Hematopoietic multipotent progenitor cell treated with erythropoietin and hydrocortisone succinate and interleukin-3 and kit ligand, for 17 days (in vitro differentiated cells): ENCODE measurements at places on chromosomes 7 and 10.

GRCh38 chr7:126605056-126605455 is 647.7 kb downstream of the GRM8 start:
- DNase-seq, result no peak

- DNase-seq, result no peak
Observed at GRCh38 chr10:74988054-74988775, 123.2 kb upstream of the SAMD8 start.

DNA sequence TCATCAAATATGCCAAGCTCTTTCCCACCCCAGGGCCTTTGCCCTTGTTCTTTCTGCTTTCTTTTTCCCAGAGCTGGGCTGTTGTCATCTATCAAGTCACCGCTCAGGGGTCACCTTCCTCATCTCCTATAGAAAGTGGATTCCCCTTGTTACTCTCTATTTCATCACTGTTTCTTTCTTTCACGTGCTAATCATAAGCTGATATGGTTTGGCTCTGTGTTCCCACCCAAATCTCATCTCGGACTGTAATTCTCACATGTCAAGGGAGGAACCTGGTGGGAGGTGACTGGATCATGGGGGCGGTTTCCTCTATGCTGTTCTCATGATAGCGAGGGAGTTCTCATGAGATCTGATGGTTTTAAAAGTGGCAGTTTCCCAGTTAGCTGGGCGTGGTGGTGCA is 17.0 kb upstream of the TIAL1 start:
- no peak for DNase-seq

DNA sequence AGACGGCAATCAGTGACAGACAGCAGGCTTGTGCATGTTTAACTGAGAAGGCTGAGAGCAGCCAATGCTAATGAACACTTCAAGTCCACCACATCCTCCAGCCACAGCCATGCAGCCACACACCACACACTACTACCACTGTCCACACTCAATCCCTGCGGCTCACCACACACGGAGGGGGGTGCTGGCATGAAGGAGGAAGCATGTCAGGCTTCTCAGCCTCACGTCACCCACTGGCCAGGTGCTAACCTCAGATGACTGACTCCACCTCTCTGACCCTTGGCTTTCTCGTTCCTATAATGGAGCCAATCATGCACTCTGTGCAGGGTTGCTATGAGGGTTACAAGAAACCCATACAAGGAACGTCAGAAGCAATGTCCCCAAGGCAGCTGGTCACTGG is 165.4 kb upstream of the RNF32 start:
- no peak for DNase-seq

DNA sequence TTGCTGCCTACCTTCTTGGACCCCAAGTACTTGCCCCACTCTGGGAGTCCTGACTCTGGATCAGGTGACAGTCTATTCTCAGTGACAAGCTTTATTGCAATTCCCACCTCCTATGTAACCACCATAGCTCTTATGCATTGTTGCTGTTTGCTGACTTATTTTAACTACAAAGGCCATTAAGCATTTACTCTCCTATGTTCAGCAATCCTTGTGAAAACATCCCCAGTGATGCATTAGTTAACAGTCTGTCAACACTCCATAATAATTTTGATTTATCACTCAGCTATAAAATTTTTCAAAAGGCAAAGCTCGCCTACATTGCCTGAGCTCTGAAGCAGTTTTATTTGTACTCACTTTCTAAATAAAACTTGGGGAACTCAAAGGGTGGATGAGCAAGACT is 871.8 kb upstream of the SORCS1 start:
- DNase-seq, result no peak

- DNase-seq, result no peak
Observed at GRCh38 chr10:5625992-5626777, 40.2 kb downstream of the ASB13 start.

DNA sequence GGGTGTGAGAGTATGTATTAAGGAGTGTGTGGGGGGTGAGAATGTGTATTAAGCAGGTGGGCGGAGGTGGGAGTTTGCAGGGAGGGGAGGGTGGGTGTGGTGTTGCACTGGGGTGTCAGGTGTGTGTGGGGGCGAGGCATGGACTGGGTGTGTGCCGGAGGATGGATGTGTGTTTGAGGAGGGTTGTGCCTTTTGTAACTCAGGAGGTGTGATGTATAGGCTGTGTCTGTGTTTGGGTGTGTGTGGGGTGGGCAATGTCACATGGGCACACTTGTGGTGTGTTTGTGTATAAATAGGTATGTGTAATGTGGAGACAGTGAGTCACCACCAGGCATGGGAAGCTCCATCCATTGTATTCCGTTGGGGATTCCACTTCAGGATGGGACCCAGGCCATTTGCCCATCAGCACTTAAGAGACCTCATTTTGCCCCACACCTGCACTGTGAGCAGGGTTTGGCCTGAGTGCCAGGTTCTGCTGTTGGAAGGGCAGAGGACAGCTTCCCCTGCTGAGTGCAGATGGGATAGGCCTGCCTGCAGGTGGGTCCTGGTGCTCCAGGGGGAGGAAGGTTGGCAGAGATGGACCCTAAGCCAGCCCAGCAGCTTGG is 5.8 kb downstream of the UNC5B start:
- DNase-seq, result no peak

DNA sequence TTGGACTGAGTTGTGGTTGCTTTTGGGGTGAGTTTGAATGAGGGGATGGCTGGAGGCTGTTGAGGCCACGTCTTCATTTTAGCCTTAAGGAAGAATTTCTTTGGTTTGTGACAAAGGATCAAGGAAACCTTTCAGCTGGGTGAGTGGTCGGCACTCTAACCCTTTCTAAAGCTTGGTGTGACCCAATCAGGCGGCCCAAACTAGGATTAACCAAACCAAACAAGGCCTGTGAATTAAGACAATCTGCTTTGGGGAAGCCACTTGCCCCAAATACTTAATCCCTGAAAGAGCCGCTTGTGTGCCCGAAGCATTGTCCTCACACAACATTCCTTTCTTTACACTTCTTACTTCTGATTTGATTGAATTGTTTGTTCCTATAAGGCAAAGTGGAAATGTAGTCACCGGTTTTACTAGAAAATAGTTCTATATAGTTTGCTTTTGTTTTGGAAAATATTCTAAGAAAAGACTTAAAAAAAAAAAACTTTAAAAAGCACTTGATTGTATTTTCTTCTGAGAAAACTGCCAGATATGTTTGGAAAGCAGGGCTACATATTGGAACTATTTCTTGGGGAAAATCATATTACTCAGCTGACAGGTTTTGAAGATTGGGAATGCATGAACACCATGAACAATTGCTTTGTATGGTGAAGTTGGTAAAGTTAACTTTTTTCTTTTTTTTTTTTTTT is 272.4 kb upstream of the BMPER start:
- no peak for DNase-seq

GRCh38 chr7:133674079-133674763 is 421.3 kb downstream of the EXOC4 start:
- no peak for DNase-seq

DNA sequence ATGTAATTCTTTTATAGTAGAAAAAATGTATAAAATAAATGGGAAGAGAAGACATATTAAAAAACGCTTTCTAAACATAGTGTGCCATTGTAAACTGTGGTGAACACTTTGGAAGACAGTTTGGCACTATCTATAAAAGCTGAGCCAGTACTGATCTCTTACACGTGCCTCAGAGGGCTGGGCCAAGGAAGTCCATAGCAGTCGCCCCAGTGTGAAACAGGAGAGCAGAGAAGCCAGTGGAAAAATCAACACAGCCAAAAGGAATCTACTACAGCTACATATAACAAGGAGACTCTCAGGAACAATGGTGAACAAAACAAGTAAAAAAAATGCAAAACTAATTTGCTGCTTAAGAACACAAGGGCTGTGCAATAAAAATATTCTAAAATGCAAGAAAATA is 20.6 kb downstream of the SEPHS1 start:
- DNase-seq, result no peak

DNA sequence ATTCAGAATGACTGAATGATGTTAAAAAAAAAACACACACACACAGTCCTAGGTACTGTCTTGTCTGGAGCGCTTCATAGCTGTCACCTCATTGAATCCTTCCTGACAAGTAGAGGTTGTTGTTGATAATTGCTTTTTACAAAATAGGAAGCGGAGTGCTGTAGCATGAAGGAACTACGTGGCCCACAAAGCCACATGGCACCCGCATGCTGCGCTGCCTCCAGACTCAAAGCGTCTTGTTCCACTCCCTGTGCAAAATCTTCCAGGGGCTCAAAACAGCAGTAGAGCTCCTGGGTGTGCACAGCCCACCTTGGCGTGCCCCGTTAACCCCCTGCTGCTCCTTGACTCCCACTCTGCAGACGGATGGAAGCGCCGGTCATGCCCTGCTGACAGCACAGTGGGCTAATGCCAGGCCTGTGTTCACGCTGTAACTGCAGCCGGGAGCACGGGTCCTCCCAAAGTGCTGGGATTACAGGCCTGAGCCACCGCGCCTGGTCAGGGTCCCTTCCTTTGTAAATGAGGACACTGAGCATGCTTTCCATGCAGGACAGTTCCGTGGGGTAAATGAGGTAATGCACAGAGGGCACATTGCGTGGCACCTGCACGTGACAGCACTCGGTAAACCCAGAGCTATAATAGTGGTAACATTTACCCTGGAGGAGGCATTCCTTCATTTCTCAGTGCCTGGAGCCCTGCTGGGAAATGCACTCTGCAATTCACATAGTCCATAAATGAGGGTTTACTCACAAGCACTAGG is 91.1 kb upstream of the GNA12 start:
- no peak for DNase-seq

DNA sequence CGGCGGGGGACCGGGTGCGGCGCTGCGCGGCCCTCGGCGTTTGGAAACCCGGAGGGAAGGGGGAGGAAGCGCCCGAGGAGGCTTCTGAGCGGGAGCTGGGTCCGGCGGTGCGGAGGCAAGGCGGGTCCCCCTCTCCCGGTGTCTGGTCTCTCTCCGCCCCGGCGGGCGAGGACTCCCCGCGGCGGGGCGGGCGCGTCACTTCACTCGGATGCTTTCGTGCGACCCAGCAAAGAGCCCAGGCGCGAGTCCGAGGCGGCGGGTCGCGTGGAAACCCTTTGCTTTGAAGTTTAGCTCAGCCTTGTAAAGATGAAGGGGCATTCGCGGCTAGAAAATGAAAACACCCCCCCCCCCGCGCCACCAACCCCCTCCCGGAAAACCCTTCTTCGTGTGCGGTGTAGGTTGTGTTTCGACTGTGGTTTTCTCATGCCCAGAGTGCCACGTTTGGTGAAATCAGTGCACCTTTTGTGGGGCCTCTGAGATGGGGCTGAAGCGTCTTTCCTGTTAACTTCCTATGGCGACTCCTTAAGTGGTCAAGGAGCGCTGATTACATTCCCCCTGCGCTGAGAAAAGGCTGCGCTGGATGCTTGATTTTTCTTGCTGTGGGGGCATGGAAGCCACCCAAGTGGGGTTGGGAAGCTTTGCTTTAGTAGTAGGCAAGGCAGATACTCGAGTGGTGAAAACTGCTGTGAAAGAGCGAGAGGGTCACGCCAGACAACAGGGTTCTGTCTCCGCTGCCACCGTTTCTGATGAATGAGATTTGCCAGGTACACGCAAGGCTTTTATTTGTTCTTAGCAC is 876 bp downstream of the GNAI1 start:
- DNase-seq, result no peak

DNA sequence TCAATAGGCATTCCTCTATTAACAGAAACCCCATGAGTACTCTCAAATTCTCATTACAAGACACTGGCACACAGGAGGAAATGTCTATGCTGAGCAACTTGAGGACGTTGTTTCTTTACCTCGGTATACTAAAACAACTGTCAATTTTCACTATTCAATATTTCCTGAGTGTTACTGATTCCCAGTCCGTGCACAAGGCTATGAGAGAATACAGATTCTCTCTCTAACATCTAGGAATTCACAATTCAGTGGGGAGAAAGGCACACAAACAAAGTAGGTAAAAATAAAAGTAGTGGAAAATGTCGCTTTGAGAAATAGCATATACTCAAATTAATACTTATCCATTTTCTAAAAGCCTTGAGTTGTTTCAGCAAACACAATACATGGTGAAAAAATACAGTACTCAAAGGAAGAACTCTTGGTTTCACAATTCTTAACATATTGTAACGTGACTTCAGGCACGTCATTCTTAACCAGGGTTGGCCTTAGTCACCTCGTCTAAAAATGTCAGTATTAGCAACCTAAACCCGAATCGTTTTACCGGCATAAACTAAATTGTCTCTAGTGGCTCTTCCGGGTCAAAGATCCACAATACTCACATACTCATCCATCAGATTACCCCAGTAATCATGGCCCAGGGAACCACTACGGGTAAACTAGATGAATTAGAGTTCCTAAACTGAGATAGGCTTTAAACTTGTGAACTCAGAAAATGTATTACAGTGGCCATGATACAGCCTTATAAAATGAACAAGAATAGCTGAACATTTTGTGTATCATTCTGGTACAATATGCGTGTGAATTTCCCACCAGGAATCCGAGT is 1.5 kb downstream of the IPMK start:
- DNase-seq, result peak; percentile 10

- DNase-seq, result no peak
Observed at GRCh38 chr10:60041489-60042133, 135.3 kb upstream of the CCDC6 start.

GRCh38 chr7:536231-536630 is 16.6 kb upstream of the PDGFA start:
- DNase-seq, result no peak
